ENCODE measurements at places on chromosomes 12 and 14.

DNA sequence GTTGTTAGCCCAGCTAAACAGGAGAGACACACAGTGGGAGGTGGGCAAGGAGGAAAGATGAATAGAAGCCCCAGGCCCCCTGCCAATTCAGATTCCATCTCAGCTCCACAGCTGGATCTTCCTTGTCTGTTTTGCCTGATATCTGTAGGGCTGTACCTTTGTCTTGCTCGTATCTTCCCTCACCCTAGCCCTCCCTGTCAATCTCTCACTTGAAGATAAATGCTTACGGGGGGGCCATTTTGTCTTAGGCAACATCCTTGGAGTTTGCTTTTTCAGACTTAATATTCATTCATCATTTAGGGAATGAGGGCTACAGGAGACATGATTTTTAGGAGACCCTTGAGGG, 2.4 kb downstream of the KIF5A start:
- DNase-seq: no peak

DNA sequence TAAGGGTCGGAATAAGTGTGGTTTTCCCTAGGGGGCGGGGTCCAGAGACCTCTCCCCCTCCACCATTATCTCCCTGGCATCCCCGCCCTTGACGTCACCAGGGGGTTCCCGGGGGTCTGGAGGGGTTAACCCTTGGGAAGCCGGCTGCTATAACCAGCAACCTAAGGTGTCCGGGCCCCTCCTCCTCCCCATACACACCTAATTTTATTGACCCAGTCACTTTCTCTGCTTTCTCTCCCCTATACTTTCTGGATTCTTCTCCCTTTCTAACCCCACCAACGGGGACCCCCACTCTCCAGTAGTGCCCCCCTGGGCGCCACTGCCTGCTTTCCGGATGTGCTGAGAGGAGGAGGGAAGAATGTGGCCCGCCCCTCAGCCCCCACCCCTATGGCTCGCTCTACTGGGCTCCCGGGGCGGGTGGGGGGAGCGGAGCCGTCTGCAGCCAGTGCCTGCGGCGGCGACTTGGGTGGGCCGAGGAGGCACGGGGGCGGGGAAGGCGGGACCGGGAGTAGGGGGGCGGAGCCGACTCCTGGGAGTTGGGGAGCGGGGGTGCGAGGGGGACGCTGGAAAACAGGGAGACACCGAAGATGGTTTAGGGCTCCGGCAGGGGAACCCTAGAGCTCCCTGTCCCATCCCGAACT, 1.8 kb downstream of the GLI1 start:
- DNase-seq: no peak

GRCh38 chr14:70599345-70599744, 1.1 kb downstream of the MED6 start:
- DNase-seq: no peak

- peak; percentile 64 for DNase-seq
These were observed 6.0 kb upstream of the GTSF1 start for GRCh38 chr12:54479421-54479820.

GRCh38 chr12:21643758-21644157, 13.9 kb downstream of the LDHB start:
- no peak for DNase-seq

GRCh38 chr14:101202627-101203404, 299.3 kb upstream of the RTL1 start:
- no peak for DNase-seq

- DNase-seq: no peak
These were observed at the start of gene CCDC177 for GRCh38 chr14:69574263-69574953. CCDC177 (minus strand) TSS chr14:69574871; CDS start chr14:69573622, 1,249 bp downstream.

GRCh38 chr14:103739793-103740501, 24.3 kb downstream of the ZFYVE21 start:
- no peak for DNase-seq

DNA sequence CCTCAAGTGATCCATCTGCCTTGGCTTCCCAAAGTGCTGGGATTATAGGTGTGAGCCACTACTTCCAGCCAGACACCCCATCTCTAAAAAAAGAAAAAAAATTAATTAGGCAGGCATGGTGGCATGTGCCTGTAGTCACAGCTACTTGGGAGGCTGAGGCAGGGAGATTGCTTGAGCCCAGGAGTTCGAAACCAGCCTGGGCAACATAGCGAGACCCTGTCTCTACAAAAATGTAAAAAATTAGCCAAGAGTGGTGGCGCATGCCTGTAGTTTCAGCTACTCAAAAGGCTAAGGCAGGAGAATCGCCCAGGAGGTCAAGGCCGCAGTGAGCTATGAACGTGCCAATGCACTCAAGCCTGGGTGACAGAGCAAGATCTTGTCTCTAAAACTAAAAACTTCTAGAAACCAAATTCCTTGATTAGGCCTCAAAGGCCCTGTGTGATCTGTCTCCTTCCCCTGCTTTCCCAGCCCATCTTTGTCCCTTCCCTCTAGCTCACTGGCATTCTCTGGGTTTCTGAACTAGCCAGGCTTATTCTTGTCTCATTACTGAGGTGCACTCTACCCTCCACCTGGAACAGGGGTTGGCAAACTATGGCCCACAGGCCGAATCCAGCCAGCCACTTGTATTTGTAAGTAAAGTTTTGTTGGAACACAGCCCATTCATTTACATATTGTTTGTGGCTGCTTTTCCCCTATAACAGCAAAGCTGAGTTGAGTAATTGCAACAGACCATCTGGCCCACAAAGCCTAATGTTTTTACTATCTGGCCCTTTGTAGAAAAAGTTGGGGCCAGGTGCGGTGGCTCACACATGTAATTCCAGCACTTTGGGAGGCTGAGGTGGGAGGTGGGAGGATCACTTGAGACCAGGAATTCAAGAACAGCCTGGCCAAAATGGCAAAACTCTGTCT, 17.2 kb upstream of the TPCN1 start:
- no peak for DNase-seq

DNA sequence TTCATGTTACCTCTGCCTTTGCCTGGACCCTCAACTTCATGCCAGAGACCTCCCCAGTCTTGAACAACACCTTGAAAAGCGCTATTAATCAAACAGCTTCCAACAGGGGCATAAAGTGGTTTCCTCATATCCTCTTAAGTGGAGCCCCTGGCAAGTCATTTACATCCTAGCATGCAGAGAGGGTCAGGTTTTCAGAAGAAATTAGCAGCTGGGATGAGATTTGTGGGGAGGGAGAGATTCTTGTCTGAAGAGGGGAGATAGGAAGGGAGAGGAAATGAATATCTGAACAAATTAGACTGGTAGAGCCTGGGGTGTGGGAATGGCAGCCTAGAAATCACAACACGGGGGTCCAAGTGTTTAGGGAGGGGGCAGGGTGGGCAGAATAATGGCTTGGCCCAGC, 45.6 kb downstream of the CALM1 start:
- no peak for DNase-seq

GRCh38 chr12:56221232-56221756, 428 bp downstream of the RNF41 start:
- DNase-seq: peak; percentile 68

DNA sequence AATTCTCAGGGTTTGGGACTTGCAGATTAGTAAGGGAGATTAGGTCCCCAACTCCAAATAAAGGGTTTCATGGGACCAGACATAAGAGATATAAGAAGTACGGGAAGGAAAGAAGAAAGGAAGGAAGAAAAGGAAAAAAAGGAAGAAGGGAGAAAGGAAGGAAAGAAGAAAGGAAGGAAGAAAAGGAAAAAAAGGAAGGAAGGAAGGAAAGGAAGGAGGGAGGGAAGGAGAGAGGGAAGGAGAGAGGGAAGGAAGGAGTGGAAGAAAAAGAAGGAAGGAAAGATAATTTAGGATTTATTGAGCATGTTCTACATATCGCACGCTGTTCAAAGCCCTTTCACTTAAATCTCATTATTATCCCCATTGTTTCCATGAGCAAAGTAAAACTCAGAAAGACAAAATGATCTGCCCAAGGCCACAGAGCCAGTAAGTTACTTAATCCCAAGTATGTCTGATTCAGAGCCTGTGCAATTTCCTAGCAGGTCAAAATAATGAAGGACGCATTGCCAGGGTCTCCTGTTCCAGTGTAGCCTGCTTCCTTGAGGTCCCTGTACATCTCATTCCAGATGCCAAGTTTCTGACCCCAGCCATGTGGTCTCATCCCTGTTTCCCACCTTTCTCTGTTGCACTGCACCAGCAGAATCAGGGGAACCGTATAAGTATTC, 3.9 kb upstream of the HDAC7 start:
- no peak for DNase-seq

GRCh38 chr12:47770086-47770726, 2.8 kb upstream of the SLC48A1 start:
- no peak for DNase-seq

- no peak for DNase-seq
These were observed 19.4 kb downstream of the AEBP2 start for GRCh38 chr12:19458733-19459132.

GRCh38 chr12:9776781-9777180, 16.1 kb upstream of the CD69 start:
- no peak for DNase-seq

- no peak for DNase-seq
These were observed 65.7 kb downstream of the PTHLH start for GRCh38 chr12:27906658-27907473.

DNA sequence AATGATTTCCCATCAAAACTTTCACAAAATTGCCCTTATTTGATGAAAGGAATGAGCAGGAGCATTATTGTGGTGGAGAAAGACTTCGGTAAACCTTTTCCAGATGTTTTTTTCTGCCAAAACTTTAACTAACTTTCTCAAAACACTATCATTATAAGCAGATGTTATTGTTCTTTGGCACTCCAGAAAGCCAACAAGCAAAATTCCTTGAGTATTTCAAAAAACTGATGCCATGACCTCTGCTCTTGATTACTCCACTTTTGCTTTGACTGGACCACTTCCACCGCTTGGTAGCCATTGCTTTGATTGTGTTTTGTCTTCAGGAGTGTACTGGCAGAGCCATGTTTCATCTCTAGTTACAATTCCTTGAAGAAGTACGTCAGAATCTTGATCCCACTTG, 29.7 kb upstream of the RAB21 start:
- DNase-seq: no peak

DNA sequence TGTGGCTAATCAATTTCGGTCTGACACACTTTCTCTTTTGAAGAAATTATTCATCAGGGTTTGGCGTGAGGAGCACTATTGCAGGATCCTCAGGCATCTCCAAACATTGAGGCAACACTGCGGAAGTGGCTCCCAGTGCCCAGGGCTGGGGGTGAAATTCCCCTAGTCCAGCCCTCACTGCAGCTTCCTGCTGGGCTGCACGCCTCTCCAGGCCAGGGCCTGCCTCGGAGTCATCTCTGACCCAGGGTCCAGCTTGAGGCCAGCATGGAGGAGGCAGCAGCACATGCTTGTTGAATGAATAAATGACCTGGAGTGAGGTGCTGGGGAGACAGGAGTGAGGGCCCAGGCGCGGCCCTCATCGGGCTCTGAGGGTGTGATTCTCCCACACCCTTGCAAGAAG, 36.0 kb upstream of the TDRD9 start:
- DNase-seq: no peak

GRCh38 chr12:3869865-3870264, 3.3 kb downstream of the PARP11 start:
- no peak for DNase-seq

DNA sequence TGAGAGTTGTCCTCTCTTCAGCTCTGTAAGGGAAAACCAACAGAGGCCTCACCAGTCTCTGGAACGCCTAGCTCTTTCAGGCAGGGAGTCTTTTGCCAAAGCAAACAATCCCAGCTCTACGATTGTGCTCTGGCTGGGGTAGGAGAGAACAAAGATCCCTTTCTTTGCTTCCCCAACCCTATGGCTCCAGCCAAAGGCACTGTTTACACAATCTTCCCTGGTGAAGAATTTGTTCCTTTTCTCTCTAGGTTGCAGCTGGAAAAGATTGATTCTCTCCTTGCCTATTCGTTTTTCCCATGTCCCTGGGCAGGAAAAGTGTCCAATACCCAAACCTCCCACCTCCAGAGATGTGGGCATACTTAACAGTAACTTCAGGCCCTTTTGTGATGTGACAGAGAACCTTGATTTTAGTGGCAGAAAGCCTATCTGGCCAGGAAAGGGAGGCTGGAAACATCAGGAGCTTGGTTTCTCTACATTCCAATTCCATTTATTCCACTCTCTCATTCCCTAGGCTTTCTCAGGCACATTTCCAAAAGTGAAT, 16.8 kb downstream of the ATP5MC2 start:
- peak; percentile 88 for DNase-seq

GRCh38 chr12:66446276-66446675, 144.0 kb downstream of the HELB start:
- no peak for DNase-seq

DNA sequence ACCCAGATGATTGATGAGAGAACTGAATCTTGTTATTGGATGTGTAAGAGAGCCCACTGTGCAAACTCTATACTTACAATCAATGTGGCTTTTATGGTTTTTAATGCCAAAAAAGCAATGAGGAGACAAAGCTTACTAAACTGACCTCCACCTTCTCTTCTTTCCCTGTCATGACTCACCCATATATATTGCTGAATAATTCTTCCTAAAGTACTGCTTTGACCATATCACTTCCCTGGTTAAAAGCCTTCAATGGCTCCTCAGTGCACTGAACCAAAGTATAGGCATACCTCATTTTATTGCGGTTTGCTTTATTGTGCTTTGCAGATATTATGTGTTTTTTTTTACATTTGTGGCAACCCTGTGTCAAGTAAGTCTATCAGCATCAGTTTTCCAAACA, 138.4 kb upstream of the PELI2 start:
- DNase-seq: no peak

DNA sequence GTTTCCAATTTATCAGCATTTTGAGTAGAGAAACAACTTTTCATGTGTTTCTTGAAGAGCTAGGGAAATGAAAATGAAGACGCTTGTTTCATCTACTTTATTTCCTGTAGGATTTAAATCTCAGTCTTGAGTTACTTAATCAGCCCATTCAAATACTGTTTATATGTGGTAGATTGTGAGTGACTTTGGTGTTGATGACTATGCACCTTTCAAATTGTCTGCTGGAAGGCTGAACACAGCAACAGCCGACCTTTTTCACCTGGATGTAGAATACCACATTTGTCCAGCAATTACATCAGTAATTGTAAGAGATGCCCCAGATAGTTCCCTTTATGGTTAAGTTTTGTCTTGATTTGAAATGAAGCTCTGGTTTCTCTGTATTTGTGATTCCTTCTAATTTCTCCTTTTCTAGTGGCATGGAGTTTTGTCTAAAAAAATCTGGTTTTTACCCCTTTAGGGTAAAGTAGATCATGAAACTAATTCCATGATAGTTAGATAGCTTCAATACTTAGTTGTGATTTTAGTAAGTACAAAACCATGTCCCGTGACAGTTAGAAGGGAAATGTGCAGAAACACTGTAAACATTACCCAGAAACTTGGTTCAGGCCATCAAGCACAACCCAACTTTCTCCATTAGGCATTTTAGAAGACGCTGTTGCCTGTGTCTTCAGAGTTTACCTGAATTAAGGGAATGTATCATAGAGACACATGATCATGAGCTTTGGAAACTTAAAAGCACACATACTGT, 165.0 kb downstream of the SRGAP1 start:
- DNase-seq: no peak

- DNase-seq: no peak
These were observed 229.4 kb downstream of the BCL11B start for GRCh38 chr14:99042381-99043266.

DNA sequence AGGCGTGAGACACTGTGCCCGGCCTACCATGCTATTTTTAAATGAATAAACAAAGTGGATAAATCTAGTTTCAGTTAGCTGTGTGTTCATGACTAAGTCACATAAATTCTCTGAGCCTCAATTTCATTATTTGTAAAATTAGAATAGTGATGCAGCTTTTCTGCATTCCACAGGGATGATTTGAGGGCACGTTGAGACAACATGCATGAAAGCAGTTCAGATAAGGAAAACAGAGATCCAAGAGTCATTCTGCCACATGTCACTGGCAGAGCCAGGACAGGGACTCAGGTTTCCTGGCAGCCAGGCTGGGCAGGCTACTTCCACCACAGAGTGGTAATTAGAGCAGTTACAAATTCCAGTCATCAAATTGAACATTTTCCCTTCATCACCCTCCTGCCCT, 2.9 kb upstream of the PPP4R4 start:
- DNase-seq: no peak
